Osteoblast (primary cell): ENCODE measurements at places on chromosomes 7 and 10. TPM values are rescaled to one million over a fixed set of nuclear protein-coding genes. Genes with fewer than 3 reads are reported as not detected.
A peak's percentile ranks its signal among the peaks of the same experiment; 100 is the strongest.

- no peak overlapping the region for H3K27ac ChIP-seq
- no peak overlapping the region for H3K4me3 ChIP-seq
- peaks cover 7% of the 10 kb centered on the region for H3K36me3 ChIP-seq
- no peaks in the 10 kb centered on the region for H3K27me3 ChIP-seq
- peaks cover 12% of the 10 kb centered on the region for H3K4me1 ChIP-seq
Observed at GRCh38 chr7:149719912-149720335, 53.5 kb downstream of the ZNF467 start.

Gene RGR
- not detected in 2 replicates for total RNA-seq

- H3K27ac ChIP-seq = no peak overlapping the region
- DNase-seq = peak; percentile 82
- H3K4me1 ChIP-seq = no peaks in the 10 kb centered on the region
- no peaks in the 10 kb centered on the region for H3K27me3 ChIP-seq
Observed at GRCh38 chr7:73423519-73424488, 9.8 kb upstream of the FZD9 start.

Gene CTAGE4
- 0.36 and 2.4 TPM in 2 replicates for total RNA-seq

Gene OPN4
- total RNA-seq = not detected in 2 replicates

DNA sequence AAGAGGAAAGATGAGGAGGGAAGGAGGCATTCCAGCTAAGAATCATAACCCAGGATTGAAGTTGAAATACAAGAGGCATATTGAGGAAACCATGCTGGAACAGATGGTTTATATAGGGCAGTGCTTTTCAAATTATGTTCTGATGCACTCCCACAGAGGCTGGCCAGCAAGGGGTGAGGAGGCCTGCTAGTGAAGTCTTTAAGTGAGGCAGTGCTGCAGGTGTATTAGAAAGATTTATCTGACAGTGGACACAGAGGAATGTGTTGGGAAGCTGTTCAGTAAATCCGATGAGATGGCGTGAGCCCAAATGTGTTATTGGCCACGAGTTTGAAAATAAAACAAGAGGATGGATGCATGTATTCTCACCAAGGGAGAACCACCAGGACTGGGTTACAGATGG lies 28.6 kb downstream of the REEP3 start:
- peaks cover 24% of the 10 kb centered on the region for H3K4me1 ChIP-seq
- H3K27ac ChIP-seq = no peak overlapping the region
- no peaks in the 10 kb centered on the region for H3K36me3 ChIP-seq
- no peak for DNase-seq

GRCh38 chr7:42175834-42176723 lies 60.9 kb downstream of the GLI3 start:
- H3K36me3 ChIP-seq = no peaks in the 10 kb centered on the region
- no peaks in the 10 kb centered on the region for H3K27me3 ChIP-seq
- H3K27ac ChIP-seq = no peak overlapping the region
- H3K4me3 ChIP-seq = no peak overlapping the region
- H3K4me1 ChIP-seq = no peaks in the 10 kb centered on the region

DNA sequence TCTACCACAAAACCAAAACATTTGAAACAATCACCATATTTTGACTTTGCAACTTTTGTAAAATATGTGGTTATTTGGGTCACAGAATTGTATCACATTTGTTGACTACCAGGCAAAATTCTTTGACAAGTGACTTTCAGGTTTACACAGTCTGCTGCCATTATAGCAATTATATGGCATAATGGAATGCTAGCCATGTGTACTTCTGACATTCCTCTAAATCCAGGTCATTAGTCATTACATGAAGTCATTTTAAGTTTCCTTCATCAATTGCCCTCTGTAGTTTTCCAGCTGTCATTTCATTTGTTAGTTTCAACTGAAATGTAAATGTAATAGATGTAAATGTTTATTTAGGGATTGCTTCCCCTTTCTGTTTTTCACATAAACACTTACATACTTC lies 137.5 kb downstream of the IMMP2L start:
- no peak for DNase-seq
- H3K36me3 ChIP-seq = no peaks in the 10 kb centered on the region
- no peak overlapping the region for H3K27ac ChIP-seq
- H3K4me1 ChIP-seq = peaks cover 10% of the 10 kb centered on the region

DNA sequence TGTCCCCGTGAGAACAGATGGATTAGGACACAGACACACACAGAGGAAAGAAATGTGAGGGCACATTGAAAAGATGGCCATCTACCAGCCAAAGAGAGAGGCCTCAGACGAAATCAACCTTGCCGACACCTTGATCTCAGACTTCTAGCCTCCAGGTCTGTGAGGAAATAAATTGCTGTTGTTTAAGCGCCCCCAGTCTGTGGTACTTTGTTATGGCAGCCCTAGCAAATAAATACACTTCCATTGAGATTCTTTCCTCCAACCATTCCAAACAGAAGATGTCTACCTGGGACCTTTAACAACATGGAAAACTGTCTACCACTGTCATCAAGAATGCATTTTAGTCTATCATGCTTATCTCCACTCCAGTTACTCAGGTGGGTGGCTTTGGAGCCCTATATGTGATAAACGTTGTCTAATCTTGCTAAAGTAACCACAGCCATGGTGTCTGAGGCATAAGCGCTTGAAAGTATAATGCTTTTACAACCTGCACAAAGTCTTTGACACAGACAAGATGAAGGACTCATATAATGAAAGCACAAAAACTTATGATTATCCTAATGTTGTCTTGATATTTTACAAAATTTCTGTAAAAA lies 244.3 kb downstream of the MTERF1 start:
- H3K36me3 ChIP-seq = no peaks in the 10 kb centered on the region
- no peak for DNase-seq
- no peaks in the 10 kb centered on the region for H3K27me3 ChIP-seq
- no peaks in the 10 kb centered on the region for H3K4me1 ChIP-seq

Gene IRF5
- under 0.01 TPM in 2 replicates for total RNA-seq

Gene DUSP5
- total RNA-seq = 8.5 and 10.1 TPM in 2 replicates
